ENCODE measurements at places on chromosomes 12 and 14. TPM values are rescaled to one million over a fixed set of nuclear protein-coding genes. Genes with fewer than 3 reads are reported as not detected.

- DNase-seq, result no peak
Measured at GRCh38 chr14:24437020-24437735, 5.4 kb downstream of the SDR39U1 start.

DNA sequence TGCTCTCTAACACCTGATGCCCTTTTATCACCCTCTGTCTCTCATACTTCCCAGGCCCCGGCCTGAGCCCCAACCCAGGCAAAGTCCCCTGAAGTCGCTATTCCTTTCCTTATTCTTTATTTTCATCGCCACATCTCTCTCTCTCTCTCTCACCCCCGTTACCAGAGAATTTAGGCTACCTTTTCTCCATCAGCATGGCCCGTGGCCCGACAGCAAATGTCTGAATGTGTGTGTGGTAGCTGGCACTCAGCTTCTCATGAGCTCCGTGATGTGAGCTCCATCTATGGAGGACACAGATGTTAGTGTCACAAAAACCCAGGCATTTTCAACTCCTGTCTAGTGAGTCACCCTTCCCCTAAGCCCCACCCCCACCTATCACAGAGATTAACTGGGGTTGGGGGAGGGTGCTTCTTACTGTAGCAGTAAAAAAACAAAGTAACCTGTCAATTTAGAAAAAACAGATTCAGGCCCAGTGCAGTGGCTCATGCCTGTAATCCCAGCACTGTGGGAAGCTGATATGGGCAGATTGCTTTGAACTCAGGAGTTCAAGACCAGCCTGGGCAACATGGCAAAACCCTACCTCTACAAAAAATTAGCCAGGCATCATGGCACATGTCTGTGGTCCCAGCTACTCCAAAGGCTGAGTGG lies 53.8 kb downstream of the VCPKMT start:
- DNase-seq, result peak; percentile 72

DNA sequence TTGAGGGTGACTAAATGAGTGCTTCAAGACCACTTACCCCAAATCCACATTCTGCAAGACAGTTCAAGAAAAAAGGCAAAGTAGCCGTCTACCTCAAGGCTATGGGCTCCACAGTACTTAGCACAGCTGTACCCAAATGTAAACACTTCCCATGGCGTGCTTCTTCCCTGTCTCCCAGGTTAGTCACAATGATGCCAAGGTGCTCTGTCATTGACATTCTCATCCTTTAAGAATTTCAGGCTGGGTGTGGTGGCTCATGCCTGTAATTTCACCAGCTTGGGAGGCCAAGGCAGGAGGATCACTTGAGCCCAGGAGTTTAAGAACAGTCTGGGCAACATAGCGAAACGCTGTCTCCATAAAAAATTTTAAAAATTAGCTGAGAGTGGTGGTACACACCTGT lies 51.2 kb upstream of the CERS5 start:
- no peak for DNase-seq

DNA sequence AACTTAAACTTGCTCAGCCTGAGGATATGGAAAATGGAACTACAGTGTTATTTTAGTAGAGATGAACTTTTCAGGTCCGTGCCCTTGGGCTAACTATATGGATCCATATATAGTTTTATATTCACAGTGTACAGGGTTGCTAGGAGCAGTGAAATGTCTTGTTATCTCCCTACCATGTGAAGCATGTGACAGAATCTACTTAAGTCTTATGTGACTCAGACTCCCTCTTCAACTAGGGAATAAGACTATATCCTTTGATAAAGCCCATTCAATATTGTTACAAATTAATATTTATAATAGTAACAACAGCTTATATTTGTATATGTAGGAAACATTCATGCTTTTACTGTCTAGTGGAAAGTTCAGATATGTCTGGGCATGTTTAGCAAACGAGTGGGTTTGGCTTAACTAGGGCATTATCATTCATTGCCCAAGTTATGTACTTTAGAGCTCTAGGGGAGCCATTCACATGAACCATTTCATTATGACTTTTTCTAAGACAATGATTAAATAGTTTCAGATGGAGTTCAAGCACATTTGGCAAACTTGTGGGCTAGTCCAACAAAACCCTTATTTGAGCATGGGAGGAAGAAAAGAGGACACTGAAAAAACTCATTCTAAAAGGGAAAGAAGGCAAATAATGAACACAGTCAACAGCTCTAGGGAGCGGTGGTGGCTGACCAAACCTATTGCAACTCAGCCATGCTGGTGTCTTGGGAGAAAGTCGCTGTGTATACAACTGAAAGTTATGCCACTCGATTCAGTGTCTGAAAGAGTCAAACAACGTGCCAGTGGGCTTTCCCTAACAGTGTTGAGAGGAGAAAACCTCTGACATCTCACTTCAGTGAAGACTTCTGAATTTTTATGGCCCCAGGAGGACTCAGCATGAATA lies 305.9 kb upstream of the G2E3 start:
- DNase-seq, result no peak

DNA sequence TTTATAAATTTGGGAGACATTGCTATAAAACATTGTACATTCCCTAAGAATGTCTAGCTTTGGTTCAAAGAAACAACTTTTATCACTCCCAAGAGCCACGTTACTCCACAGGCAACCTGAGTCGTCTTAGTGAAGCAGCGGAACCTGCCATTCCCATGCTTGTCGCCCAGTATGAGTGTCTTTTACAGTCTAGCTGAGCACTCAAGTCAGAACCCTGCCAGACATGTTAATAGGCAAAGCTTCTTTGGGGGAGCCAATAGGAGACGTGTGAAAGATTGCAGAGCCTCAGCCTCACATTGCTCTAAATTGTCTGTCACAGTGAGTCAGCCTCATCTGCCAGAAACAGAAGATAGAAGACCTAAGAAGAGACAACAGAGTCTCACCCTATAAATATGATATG lies 541.6 kb upstream of the FLRT2 start:
- DNase-seq, result no peak

GRCh38 chr12:23618718-23619117 lies 330.8 kb downstream of the SOX5 start:
- no peak for DNase-seq

- peak; percentile 35 for DNase-seq
Measured at GRCh38 chr14:106875503-106875902, 1349.1 kb downstream of the TMEM121 start.

GRCh38 chr14:97846156-97846555 lies 1049.0 kb downstream of the VRK1 start:
- no peak for DNase-seq

Gene TRPV4
- total RNA-seq, result not detected

Gene ASIC1
- 10.8 TPM for total RNA-seq

Gene CIROP
- not detected for total RNA-seq

Gene DNAL1
- total RNA-seq, result 11.9 TPM

Gene ATG2B
- total RNA-seq, result 15.9 TPM

All from activated naive CD8-positive, alpha-beta T cell treated with anti-CD3 and anti-CD28 coated beads for 36 hours (primary cell).